Stimulated activated memory B cell treated with anti-CD40 and anti-IgM and Interleukin-4, amounts not matched to agents 10 μg/mL and 1 μg/mL and 100 μg/mL, for 72 hours (primary cell): ENCODE measurements at places on chromosomes 1 and 21.

- ATAC-seq: no peak
These were observed 316.7 kb downstream of the BRINP2 start for GRCh38 chr1:177487481-177487880.

DNA sequence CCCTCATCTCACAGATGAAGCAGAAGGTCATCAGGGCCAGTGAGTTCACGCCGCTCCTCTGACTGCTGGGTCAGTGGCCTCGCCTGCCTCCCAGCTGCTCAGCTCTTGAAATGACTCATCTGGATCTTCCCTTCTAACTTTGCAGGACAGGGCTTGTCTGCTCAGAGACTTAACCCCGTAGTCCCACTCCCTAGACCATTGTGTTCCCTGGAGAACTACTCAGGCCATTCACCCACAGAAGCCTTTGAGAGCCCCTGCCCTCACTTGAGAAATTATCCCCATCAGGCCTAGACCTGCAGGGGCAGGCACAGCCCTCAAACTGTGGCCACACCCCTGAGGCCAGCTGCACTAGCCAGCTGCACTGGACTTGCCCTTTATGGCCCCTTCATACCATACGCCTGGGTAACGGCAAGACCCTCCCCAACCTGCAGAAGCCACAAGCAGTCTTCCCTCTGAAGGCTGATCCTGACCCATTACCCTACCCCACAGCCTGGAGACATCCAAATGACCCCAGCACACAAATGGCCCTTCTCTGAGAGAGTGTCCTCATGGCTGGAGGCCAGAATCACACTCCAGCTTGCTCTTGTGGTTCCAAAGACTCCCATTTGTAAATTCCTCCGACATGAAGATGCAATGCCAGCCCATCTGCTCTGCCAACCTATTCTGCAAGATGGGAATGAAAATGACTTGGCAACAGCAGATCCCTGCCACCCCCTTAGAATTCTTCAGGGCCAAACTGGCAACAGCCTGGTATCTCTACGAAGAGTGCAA lies 33.2 kb downstream of the RCSD1 start:
- peak; percentile 60 for ATAC-seq

DNA sequence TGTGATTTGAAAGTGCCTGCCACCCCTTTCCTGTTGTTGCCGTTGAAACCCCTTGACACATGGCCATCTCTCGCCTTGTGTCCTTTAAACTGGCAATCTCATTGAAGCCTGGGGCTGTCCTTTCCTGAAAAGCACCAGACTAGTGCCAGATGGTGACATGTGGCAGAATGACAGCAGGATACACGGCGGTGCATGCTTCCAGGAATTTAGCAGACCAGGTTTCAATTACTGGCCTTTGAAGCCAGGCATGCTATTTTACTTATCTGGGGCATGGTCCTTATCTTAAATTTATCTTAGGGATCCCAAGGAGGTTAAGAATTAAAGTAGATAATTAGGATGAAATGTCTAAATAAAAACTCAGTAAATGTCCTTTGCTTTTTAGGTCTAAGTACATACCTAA lies 15.2 kb downstream of the PLPPR4 start:
- ATAC-seq: no peak

DNA sequence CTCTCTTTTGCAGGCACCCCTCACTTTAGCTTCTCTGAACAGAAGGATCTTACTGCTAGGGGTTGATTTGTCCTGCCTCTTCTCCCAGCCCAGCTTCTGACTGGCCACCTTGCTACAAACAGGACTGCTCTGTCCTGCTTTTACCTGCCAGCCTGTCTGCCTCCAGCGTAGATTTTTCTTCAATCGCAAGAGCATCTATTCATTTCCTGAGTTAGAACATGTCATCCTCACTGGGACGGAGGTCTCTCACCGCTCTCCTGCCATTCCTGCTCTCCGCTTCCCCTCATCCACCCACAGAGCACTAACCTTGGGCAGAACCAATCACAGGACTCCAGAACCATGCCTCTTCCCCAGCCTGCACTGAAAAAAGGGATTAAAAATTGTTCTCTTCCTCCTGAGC lies 3.5 kb upstream of the ATP1B1 start:
- no peak for ATAC-seq

GRCh38 chr21:33761441-33762036 lies 119.2 kb downstream of the ITSN1 start:
- no peak for ATAC-seq

GRCh38 chr1:230141021-230141648 lies 74.1 kb downstream of the GALNT2 start:
- ATAC-seq: no peak

- no peak for ATAC-seq
These were observed 2.6 kb upstream of the GLUL start for GRCh38 chr1:182394055-182394775.

- no peak for ATAC-seq
These were observed 27.0 kb upstream of the SERBP1 start for GRCh38 chr1:67457247-67457646.
